HepG2 (cell line): ENCODE measurements at places on chromosomes 2 and 18. TPM values are rescaled to one million over a fixed set of nuclear protein-coding genes. Genes with fewer than 3 reads are reported as not detected.

Gene AFF3
- total RNA-seq, result not detected in 2 replicates

GRCh38 chr2:75277111-75277510 lies 77.8 kb upstream of the TACR1 start:
- no peak for DNase-seq

Gene MAP2
- total RNA-seq, result not detected in 2 replicates

GRCh38 chr2:58671675-58672074 lies 430.6 kb upstream of the FANCL start:
- no peak for DNase-seq

Gene CNNM3
- total RNA-seq, result 8.4 and 21.2 TPM in 2 replicates

- no peak for DNase-seq
Observed at GRCh38 chr18:26757263-26758019, 108.1 kb downstream of the AQP4 start.

DNA sequence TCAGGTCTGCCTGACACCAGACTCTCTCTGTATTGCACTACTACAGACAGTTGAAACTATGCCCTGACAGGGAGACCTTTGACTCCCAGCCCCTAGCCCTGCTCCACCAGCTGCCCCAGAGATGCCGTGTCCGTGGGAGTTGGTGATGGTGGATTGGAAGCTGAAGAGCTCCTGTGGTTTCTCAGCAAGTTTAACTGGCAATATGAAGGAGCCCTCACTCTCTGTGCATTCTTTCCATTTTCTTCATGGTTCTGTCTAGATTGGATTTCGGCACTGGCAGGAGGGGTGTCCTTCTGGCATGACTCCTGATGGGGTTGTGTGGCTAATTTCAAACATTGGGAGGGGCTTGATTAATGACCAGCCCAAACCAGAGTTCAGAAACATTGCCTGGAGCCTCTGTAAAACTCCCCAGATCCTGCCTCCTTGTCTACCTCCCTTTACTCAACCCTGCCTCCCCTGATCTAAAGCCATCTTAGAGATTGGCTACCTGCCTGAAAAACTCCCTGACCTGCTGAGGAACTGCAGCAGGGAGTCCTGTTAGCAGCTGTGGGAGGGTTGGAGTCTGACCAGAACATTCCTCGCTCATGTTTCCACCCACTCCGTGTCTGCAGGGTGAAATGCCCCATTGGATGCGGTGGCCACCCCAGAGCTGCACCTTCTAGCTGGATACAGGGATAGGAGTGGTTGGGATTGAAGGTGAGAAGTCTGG lies 206.9 kb upstream of the SPRED2 start:
- no peak for DNase-seq

Gene CWC22
- total RNA-seq, result 29.2 and 52.2 TPM in 2 replicates

Gene KCNJ13
- total RNA-seq, result not detected in 2 replicates

GRCh38 chr2:165989851-165990250 lies 36.3 kb upstream of the TTC21B start:
- no peak for DNase-seq

GRCh38 chr2:231726276-231726675 lies 18.0 kb downstream of the PTMA start:
- DNase-seq, result no peak

DNA sequence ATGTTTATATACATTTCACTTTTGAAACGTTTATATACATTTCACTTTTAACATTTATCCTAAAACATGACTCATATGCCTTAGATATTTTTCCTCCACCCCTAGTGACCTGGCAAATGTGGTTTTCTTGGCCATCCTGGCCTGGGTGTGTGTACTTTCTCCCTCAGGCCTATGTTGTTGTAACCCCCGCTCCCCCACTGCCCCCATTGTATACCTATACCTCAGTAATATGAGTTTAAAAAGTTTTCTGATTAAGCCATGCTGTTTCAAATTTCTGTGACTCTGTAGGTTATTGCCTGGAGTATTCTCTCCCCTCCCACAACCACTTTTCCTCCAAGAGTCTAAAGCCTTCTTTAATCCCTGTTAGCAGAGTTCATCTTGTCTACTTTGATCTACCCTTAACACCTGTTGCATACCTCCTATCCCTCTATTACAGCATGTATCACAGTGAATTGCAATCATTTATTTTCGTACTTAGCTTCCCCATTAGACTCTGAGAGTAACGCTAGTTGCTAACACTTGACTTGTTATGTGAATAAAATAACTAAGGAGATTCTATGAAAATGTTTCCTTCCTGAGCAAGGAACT lies 67.9 kb downstream of the LCLAT1 start:
- DNase-seq, result no peak

DNA sequence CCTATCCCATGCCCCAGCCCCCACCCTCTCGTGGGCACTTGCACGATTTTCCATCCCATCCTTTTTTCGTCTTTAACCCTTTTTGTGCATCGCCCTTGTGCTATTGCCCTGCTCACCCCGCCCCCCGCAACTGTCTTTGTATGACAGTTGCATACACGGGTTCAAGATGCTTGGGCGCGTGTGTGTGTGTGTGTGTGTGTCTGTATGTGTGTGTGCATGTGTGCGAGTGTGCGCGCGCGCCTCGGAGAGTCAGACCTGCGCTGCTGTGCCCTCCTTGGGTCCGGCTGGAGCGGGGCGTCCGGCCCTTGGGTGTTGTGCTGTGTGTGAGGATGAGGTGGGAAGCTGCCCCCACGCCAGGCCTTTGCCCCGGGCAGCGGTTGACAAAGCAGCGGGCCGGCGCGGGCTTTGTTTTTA lies 230.7 kb downstream of the HAUS1 start:
- DNase-seq, result no peak
